COLO829 (cell line): ENCODE measurements at places on chromosomes 2 and 18.

GRCh38 chr2:127107622-127107999 is 657 bp upstream of the BIN1 start:
- no peak for DNase-seq

- DNase-seq = no peak
Measured at GRCh38 chr18:25170402-25170801, 181.6 kb downstream of the ZNF521 start.

- DNase-seq = no peak
Measured at GRCh38 chr2:222399038-222399783, 25.1 kb upstream of the SGPP2 start.

- no peak for DNase-seq
Measured at GRCh38 chr2:140210963-140211362, 1430.8 kb upstream of the NXPH2 start.
